ENCODE measurements at places on chromosomes 5 and 9.

DNA sequence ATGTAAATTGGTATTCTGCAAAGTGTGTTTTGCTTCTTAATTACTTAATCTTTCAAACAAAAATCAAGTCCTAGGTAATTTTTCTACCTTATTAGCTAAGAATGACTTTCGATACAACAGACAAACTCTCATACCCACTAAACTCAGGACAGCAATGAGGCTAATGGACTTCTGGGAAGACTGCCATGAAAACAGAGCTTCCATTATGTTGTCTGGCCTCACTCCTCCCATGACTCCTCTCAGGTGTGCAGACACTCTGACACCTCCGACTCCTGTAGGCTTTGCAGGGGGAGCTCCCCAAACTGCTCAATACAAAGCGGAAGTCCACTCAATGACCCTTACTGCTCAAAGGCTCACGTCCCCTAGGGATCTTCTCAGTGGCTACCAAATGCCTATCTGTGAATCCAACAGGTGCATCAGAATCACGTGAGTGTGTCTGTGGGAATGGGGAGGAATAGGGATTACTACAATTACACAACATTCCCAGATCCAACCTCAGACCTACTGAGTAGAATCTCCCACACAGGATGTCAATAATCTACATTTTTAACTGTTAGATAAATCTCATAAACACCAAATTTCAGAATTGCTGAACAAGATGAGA lies 289.9 kb downstream of the RAB3C start:
- DNase-seq: no peak

DNA sequence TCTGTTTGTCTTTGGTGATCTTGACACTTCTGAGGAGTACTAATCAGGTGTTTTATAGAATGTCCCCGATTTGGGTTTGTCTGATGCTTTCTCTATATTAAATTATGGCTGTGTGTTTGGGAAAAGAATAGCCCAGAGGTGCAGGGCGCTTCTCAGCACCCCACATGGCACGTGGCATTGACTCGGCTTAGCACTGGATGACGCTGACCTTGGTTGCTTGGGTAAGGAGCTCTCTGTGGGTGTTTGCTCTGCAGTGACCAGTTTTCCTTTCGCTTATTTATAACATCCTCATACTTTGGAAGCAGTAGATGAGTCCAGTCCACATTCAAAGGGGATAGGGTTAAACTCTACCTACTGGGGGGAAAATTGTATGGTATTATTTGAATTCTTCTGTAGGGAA lies 12.5 kb upstream of the FAM120AOS start:
- no peak for DNase-seq

DNA sequence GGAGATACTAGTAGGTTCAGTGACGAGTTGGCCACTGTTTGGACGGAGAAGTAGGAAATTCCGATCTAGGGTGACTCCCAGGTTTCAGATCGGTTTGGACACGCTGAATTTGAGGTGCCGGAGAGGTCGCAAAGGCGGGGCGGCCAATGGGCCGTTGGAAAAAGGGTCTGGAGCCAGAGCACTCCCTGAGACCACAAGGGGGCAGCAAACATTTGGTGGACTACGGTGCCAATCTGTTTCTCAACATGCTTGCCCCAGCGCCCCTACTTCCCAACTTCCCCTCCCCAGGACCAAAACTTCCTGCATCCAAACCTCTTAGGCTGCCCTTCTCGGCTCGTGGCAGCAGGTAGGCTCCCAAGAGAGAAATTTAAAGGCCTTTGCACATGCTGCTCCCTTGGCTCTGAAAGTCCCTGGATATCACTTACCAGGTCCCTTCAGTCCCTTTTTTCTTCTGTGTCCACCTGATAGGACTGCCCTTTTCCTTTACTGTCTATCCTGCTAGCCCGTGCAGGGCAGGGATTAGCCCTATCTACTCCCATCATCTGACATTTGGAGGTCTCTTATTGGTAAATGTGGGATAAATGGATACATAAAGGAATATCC lies 992 bp upstream of the RPP25L start:
- peak; percentile 81 for DNase-seq

DNA sequence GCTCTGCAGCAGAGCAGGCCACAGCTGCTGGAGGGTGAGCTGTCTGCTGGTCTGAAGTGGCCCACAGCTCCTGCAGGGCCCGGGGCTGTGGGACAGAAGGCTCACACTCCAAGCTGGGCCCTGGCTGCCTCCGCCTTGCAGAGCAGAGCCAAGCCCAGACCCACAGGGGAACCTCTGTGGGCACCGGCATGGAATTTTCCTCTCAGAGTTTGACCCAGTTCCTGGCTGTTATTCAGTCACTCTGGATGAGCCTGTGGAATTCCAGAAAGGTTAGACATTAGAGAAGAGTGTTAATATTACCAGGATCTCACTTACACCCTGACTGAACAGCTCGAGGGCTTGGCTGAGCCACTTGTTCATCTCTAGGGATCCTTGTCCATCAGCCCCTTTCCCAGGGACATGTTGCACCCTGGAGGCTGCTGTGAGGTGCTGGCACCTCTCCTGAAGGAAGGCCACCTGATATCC lies 17.5 kb downstream of the IL9 start:
- peak; percentile 65 for DNase-seq

DNA sequence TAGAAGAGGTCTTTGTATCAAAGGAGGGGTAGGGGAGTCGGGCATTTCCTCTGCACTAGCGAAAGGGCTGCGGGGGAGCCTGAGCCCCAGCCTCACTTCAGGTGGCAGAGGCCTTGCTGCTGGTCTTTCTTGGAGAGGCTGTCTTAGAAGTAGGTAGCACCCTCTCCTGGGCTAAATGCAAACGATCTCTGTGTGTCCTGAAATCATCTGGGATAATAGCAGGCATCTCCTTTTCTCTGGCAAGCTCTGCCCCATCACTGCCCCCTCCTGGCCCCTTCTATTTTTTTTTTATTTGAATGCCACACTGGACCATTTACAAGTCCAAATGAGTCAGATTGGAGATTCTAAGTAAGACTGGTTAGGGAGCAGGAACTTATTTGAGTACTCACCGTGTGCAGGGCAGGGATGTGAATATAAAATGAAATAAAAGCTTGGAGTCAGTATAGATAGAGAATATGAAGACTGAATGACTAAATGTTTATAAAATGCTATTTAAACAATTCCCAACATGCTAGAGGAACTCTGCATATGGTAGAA lies 137.1 kb downstream of the FGF1 start:
- peak; percentile 91 for DNase-seq

GRCh38 chr9:114827641-114828302 lies 21.9 kb upstream of the TNFSF15 start:
- DNase-seq: no peak

Data from ACHN (cell line).